Left cardiac atrium (tissue), 4 donors: ENCODE measurements at places on chromosomes 5 and 9.

DNA sequence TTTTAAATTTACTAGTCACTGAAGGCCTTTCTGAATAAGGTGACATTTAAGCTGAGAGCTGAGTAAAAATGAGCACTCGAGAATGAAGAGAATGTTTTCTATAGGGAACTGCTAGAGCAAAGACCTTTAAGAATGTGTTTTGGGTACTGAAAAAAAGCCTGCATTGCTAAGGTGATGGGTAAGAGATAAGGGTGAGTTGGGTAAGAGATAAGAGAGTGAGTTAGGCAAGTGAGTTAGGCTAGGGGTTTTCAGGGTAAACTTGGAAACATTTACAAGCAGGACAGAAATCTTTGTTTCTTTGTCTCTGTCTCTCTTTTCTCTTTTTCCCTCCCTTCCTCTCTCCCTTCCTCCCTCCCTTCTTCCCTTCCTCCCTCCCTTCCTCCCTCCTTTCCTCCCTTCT is 5.6 kb downstream of the RAD23B start:
- no peak for DNase-seq

GRCh38 chr9:5392285-5392684 is 45.4 kb downstream of the PLGRKT start:
- no peak for DNase-seq

DNA sequence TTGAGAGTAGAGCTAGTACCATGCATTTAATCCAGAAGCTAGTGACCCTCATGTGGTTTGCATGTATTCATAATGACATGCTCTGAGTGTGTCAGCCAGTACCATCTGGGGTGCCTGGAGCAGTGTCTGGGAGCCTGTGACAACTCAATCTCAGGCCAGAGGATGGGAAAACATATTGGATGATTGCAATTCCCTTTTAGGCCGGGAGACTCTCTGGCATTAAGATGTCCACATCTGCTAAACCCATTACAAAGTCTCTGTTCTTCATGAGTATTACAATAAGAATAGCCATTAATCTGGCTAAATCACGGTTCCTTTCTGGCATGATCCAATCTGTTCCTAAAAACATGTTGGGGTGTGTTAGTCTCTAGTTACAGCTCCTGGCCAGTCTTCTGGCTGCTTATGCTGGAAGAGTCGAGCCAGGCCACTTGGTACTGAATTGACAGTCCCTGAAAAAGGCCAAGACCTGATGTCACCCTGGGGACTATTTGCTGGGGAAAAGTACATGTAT is 475.7 kb downstream of the ENC1 start:
- no peak for DNase-seq

DNA sequence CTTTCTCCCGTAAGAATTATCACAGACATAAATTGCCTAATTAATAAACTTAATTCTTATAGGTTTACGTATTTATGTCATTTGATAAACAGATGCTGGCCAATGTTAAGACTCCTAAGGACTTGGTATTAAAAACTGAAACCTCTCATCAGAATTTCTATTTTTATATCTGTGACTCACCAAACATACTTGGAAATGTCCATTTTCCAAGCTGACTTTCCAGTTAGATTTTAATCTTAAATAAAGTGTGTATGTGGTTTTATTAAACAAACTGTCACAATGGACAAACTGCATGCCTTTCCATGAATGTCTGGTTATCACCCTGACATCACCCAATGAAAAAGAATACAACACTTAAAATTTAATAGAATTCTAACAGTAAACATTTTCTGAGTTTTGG is 12.6 kb upstream of the COL23A1 start:
- DNase-seq: no peak

DNA sequence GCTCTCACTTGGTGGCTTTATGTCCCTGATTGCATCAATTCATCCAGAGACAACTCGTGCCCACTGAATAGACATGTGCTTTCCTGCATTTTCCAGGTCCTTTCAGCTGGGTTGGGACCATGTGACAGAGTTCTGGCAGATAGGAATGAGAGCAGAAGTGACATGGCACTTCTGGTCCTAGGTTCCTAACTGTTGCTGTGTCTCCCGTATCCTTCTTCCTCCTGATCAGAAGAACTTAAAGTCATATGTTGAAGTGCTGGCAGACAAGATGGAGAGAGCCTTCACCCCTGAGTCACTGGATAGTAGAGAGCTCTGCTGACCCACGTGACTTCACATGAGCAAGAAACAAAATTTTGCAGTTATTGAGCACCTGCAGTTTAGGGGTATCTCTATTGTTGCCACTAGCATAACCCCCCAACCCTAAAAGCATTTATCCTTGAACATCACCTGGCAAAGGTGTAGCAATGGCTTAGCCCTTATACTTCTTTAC is 80.0 kb downstream of the NREP start:
- DNase-seq: no peak

GRCh38 chr9:101433229-101433628 is 2.3 kb downstream of the ALDOB start:
- DNase-seq: no peak

GRCh38 chr5:113266227-113266912 is 168.4 kb downstream of the TSSK1B start:
- no peak for DNase-seq

- DNase-seq: no peak
Measured at GRCh38 chr5:103060424-103060954, 59.4 kb downstream of the GIN1 start.

GRCh38 chr5:167063788-167064187 is 1227.7 kb upstream of the WWC1 start:
- no peak for DNase-seq

DNA sequence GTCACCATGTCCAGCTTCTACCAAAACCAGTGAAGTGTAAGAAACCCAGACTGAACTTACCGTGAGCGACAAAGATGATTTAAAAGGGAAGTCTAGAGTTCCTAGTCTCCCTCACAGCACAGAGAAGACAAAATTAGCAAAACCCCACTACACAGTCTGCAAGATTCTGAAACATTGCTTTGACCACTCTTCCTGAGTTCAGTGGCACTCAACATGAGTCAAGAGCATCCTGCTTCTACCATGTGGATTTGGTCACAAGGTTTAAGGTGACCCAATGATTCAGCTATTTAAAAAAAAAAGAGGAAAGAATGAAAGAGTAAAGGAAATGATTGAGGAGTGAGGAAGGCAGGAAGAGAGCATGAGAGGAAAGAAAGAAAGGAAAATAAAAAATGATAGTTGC is 19.8 kb downstream of the IL7R start:
- DNase-seq: no peak

GRCh38 chr5:7456206-7456605 is 60.3 kb downstream of the ADCY2 start:
- DNase-seq: no peak

DNA sequence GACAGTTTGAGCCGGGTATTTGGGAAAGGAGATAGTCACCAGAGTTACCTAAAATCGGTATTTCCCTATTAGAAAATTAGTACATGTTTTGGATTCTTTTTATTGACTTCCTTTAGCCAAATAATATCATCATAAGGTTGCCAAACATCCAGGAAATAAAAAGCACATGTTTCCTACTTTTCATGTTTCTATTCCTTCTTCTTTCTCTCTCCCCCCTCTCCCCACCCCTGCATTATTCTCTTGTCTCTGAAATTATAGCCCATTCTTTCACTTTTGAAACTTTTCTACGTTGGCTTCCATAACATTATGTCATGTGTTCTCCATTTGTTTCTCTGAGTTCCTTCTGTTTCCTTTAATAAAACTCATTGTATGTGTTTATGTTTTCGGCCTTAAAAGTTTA is 161.9 kb downstream of the ALDH1A1 start:
- DNase-seq: no peak

GRCh38 chr5:58641533-58641932 is 58.7 kb downstream of the RAB3C start:
- no peak for DNase-seq

DNA sequence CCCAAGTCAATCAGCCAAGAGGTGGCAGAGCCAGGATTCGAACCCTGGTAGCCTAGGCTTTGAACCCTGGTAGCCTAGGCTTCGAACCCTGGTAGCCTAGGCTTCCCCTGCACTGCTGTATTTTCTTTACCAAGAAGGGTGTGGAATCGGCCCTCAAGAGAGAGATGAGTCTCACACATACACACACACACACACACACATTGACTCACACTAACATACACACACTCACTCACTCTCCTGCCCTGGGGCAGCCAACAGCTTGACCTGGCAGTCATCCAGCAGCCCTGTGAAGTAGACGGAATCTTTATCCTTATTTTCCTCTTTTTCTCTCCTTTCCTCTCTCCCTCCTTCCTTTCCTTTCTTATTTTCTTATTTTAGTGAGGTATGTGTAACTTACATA is 55.4 kb upstream of the RPL26L1 start:
- peak; percentile 71 for DNase-seq

DNA sequence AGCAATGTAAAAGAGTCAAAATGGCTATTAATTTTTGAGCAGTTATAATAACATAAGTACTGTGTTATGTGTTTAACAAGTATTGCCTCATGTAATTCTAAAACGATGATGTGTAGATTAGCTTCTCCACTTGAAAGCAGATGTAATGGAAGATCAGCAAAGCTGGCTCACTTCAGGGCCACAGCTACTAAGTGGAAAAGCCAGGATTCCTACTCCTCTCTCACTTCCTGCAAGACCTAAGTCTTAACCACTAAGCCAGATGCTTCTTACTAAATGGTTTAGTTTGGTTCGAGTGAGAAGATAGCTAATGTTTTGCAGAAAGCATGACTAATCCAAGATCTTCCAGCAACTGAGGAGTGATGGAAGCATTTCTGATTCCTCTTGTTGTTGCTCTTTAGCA is 15.7 kb upstream of the TNC start:
- DNase-seq: no peak

DNA sequence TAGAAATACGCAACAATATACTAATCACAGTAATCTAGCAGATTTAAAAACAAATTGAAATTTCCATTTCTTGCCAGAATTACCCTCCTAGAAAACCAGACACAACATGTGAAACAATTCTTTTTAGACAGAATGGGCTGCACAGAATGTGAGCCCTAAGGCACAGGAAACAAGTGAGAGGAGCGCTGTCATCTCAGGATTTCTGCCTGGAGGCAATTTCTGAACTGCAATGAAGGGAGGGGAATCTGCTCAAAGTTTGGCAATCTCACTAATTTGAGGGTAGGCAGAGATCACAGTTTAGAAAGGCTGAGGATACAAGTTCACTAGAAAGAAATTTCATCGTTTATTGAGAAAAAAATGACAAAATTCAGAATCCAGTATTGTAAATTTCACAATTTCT is 70.3 kb downstream of the INIP start:
- no peak for DNase-seq
